ENCODE measurements at places on chromosomes 7 and 10.

DNA sequence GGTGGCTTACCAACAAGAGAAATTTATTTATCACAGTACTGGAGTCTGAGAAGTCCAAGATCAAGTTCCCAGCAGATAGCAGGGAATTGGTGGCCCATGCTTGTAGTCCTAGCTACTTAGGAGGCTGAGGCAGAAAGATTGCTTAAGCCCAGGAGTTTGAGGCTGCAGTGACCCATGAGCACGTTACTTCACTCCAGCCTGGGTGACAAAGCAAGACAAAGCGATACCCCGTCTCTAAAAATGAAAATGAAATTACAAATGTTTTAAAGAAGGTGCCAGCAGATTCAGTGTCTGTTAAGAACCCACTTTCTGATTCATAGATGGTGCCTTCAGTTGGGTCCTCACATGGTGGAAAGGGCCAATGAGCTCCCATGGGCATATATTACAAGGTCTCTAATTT lies 20.6 kb upstream of the ARHGAP12 start:
- DNase-seq, result no peak

- DNase-seq, result no peak
Observed at GRCh38 chr10:72013202-72013945, 49.2 kb downstream of the CHST3 start.

- DNase-seq, result no peak
Observed at GRCh38 chr10:30821994-30822692, 192.6 kb upstream of the LYZL2 start.

DNA sequence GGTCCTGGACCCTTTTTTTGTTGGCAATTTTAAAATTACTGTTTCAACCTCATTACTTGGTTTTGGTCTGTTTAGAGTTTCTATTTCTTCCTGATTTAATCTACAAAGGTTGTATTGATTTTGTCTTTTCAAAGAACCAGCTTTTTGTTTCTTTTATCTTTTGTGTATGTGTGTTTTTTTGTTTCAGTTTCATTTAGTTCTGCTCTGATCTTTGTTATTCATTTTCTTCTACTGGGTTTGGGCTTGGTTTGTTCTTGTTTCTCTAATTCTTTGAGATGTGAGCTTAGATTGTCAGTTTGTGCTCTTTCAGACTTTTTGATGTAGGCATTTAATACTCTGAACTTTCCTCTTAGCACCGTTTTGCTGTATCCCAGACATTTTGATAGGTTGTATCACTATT lies 8.5 kb upstream of the MRPS33 start:
- DNase-seq, result no peak

DNA sequence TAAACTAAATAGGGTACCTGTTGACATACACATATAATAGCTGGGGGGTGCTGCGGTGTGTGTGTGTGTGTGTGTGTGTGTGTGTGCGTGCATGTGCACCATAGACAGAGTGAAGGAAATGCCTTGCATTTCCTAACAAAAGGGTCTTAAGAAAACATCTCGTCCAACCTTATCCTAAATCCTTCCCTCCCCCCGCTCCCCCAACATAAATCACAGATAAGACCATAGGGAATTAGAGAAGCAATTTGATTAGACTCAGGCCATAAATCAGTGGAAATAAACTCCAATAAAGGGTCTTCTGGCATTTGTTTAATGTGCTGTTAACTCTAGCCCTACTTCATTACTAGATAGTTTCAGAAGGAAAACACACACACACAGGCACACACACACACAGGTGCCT lies 148.5 kb downstream of the PPP1R17 start:
- DNase-seq, result no peak

GRCh38 chr7:154564676-154565075 lies 438.2 kb downstream of the PAXIP1 start:
- no peak for DNase-seq

DNA sequence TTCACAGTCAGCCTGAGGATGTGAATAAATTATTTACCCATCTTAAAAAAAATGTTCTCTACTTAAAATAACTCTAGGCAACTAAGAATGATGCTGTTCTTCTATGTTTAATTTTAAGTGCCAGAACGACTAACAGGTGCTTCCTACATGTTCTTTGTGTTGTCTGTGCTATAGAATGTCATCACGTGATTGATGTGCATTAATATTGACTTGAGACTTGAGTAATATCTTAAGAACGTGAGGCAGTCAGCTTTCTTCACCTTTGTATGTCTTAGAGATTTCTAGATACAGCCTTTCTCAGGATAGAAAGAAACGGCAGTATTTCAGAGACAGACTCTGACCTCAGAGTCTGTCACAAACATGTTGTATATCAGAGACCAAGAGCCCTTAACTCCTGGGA lies 274.6 kb downstream of the KCND2 start:
- DNase-seq, result no peak

DNA sequence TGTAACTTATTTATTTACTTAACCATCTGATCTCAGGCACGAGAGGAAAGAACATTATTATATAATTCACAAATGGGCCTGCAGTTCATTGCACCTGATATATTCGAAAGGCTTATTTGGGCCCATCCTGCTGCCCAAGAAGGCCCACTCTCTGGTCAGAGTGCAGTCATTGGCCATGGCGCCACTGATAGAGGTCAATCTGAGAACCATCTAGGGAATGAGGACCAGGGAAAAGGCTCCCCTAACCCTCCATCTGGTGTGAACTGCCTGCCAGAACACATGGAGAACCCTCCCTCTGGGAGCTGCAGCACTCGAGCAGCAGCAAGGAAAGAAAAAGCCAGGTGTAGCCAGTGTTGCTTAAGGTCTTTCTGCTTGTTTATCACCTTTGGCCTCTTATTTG lies 136.6 kb downstream of the REEP3 start:
- DNase-seq, result no peak

- DNase-seq, result peak; percentile 13
Observed at GRCh38 chr7:75951506-75951905, 36.6 kb downstream of the POR start.

- no peak for DNase-seq
Observed at GRCh38 chr10:16646181-16647059, 124.7 kb upstream of the C1QL3 start.

GRCh38 chr7:50359258-50359994 lies 54.9 kb downstream of the IKZF1 start:
- no peak for DNase-seq

GRCh38 chr7:17557251-17557671 lies 258.8 kb downstream of the AHR start:
- DNase-seq, result no peak

GRCh38 chr10:125011926-125012705 lies 70.2 kb downstream of the ZRANB1 start:
- no peak for DNase-seq

- DNase-seq, result no peak
Observed at GRCh38 chr7:27095050-27095896, 527 bp downstream of the HOXA1 start.

GRCh38 chr7:71896535-71896934 lies 515.6 kb downstream of the CALN1 start:
- no peak for DNase-seq

GRCh38 chr10:71821909-71822763 lies 28.9 kb downstream of the PSAP start:
- DNase-seq, result no peak

DNA sequence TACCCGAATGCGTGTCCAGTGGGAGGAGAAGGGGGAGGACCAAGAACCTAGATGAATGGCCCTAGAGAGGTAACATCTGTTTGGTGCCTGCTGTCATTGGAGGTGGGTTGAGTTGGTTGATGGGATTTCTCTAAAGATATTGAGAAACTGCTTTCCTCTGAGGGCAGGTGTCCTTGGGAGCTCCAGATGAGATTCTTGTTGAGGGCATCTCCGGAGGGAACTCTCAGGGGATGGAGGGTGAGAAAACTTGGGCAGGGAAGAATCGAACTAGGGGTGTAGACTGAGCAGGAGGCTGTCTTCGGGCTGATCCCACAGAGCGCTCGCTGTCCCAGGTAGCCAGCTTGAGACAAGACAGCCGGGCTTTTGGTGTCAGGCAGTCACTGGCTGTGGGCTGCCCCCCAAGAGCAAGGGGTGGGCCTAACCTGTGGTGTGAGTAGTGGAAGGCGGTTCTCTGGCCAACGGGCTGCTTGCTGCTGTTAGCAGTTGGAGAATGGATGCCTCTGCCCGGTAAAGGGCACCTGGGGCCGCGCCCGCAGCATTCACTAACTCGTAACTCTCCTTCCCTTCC lies 3.7 kb downstream of the IRF5 start:
- DNase-seq, result no peak

DNA sequence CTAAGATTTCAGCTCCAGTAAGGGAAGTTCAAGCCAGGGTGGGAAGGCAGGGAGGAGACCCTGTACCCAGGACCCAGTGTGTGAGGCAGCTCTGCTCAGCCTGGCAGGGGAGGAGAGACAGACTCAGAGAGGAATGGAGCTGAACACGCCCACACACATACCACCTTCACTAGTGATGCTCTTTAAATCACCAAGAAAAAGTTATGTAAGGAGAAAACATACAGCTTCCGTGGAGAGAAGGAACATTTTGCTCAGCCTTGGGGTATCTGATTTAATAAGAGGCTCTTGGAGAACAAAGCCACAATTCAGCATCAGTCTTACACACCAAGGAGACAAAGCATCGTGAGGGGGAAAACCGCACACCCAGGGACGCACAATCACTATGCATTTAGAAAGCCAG lies 62.9 kb downstream of the PRKAG2 start:
- DNase-seq, result no peak

GRCh38 chr10:58360412-58361004 lies 24.7 kb upstream of the TFAM start:
- no peak for DNase-seq

GRCh38 chr7:30659312-30659711 lies 22.9 kb downstream of the CRHR2 start:
- DNase-seq, result no peak

DNA sequence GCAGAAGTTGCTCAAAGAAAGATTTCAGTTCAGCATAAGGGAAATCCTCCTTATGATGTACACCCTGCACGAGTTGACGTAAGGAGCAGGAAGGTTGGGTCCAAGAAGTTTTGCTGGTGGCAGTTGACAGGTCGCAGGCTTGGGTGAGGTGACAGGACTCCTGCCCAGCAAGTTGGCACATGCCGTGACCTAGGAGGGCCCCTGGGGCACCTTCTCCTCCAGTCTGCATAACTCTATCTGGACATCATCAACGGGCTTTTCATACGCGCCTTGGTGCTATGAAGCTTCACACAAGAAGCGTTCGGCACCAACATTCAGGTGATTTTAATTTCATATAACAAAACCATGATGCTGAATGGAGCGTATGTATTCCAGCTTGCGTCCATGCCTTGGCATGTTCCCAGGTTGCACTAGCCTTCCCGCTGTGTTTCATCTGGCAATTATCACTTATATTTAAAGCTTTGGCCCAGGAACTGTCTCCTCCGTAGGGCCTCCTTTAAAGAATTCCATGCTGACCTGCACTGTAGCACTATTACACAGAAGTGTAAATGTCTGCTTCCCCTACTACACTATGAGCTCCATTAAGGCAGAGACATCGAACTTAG lies 651.6 kb upstream of the FOXK1 start:
- no peak for DNase-seq

- DNase-seq, result no peak
Observed at GRCh38 chr10:74371696-74372095, 220.7 kb downstream of the ADK start.

DNA sequence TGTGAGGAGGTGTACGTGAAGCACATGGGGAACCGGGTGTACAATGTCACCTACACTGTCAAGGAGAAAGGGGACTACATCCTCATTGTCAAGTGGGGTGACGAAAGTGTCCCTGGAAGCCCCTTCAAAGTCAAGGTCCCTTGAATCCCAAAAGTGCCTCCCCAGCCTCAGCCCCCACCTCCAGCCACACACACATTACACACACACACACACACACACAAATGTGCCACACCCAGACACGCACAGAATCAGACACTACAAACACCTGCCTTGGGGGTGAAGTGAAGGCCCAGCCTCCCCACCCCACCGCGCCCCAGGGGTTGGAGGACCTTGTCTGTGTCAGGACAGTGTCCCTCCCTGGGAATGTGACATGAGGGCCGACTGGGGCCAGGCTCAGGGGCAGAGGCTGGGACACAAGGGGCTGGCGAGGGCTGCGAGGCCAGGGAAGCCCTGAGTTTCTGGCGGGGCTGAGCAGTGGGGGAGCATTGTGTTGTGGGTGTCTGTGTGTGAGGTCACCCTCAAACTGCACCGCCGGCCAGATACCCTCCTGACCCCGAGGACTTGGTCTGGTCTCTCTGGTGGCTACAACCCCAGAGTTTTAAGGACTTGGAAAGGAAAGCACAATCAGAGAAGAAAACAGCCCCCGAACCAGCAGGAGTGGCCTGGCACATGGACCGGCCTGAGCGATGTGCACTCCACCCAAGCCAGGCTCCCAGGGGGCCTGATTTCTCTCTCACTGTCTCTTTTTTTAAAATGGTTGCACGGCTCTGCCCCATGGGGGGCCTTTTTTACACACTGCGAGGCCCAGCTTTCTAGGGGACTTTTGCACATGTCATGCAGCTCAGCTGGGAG lies 4.0 kb upstream of the ATP6V1F start:
- no peak for DNase-seq

GRCh38 chr10:62396864-62397263 lies 22.7 kb downstream of the ZNF365 start:
- DNase-seq, result no peak
